Right cardiac atrium (tissue), 5 donors: ENCODE measurements at places on chromosomes 12 and 14. TPM values are rescaled to one million over a fixed set of nuclear protein-coding genes. Genes with fewer than 3 reads are reported as not detected.

The ENDOU gene
- 0.41 TPM for total RNA-seq

The KRT6C gene
- not detected for total RNA-seq

The CLEC6A gene
- not detected for total RNA-seq

The VSX2 gene
- total RNA-seq, result not detected

The SLCO1C1 gene
- total RNA-seq, result 0.47 TPM

The CAPZA3 gene
- total RNA-seq, result not detected

The GYS2 gene
- total RNA-seq, result 0.12 TPM

The TAPBPL gene
- 19.5 TPM for total RNA-seq

The RNASE11 gene
- not detected for total RNA-seq

The DCN gene
- 1,110 TPM for total RNA-seq

The BHLHE41 gene
- total RNA-seq, result 47.2 TPM

The FSCB gene
- total RNA-seq, result not detected

The CCDC177 gene
- not detected for total RNA-seq

The GLIPR1L1 gene
- not detected for total RNA-seq

The KANSL2 gene
- total RNA-seq, result 25.4 TPM

The CIDEB gene
- 6.0 TPM for total RNA-seq

The KCNH5 gene
- not detected for total RNA-seq

The RFX4 gene
- not detected for total RNA-seq

The CD4 gene
- total RNA-seq, result 15.4 TPM

The TGM1 gene
- 0.36 TPM for total RNA-seq

The CAPS2 gene
- total RNA-seq, result 21.8 TPM

The ACIN1 gene
- 87.8 TPM for total RNA-seq

The SALL2 gene
- 11.5 TPM for total RNA-seq

The SERPINA1 gene
- 9.0 TPM for total RNA-seq

The ART4 gene
- total RNA-seq, result 13.2 TPM

The TAS2R10 gene
- not detected for total RNA-seq

The GCN1 gene
- 34.7 TPM for total RNA-seq
